ENCODE measurements at places on chromosomes 1 and 21.

GRCh38 chr1:244768186-244768585, 67.3 kb upstream of the COX20 start:
- no peak for DNase-seq

DNA sequence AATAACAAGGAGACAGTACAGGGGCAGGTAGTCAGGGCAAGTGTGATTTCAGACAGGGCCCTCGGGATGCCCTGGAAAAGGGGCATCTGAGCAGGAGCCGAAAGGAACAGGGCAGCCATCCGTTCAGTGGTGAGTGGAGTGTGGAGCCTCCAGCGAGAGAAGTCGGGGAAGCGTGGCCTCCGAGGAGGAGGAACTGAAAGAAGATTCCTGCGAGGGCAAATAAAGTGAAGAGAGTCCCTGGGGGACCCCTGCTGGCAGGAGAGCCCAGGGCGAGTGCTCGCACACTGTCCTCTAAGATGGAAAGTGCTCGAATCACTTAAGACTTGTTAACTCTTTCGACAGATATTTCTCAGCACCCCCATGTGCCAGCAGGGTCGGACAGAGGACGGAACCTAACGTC, 3.5 kb upstream of the UTS2 start:
- no peak for DNase-seq

GRCh38 chr1:168280296-168280927, at the start of gene TBX19:
Gene TBX19 (plus strand): TSS chr1:168280877. CDS start chr1:168281091, 214 bp downstream.
- no peak for DNase-seq

DNA sequence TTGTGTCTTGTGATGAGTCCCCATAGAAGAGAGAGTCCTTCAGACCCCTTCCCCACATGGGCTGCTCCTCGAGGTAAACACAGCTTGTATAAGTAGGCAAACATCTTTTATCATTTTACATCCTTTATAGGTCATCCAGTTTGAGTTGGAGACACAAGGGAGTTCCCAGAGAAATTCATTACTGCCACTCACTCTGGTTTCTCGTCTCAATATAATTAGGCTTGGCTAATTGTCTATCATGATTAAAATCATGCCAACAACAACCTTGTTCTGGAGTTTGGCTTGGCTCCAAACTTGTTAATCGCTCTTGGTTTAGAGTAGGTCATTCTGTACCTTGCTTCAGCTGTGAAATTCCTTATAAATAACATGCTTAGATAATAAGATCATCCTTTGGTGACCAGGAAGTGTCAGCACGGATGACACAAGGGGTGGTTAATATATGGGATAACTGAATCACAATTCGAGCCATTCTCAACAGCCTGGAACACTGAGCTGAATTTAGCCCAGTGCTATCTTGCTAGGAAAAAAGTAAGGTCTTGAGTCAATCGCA, 70.7 kb upstream of the DAB1 start:
- no peak for DNase-seq

DNA sequence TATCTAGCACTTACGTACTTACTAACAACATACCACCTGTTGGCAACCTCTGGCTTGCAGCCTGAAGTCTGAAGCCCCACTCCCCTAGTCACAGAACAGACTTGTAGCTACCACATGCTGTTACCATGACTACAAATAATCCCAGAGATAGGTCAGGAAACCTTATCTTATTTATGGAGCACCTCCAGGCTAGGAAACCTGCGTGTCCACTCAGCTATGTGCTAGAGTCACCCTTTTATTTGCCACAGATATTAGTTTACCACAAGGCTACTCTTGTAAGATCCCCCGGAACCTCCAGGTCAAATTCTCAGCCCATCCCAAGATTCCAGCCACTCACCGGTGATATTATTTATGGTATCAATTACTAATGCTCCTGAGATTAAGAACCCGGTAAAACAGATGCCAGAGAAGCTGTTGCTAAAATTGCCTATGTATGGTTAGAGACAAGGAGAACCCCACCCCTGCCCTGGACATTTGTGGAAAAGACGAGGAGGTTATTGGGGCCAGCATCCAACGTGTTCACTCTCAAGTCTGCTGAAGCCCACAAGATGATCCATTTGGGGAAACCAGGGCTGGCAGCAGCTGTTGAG, 116.5 kb downstream of the TBX15 start:
- no peak for DNase-seq

- no peak for DNase-seq
Measured at GRCh38 chr1:231241750-231242149, 738 bp downstream of the GNPAT start.

DNA sequence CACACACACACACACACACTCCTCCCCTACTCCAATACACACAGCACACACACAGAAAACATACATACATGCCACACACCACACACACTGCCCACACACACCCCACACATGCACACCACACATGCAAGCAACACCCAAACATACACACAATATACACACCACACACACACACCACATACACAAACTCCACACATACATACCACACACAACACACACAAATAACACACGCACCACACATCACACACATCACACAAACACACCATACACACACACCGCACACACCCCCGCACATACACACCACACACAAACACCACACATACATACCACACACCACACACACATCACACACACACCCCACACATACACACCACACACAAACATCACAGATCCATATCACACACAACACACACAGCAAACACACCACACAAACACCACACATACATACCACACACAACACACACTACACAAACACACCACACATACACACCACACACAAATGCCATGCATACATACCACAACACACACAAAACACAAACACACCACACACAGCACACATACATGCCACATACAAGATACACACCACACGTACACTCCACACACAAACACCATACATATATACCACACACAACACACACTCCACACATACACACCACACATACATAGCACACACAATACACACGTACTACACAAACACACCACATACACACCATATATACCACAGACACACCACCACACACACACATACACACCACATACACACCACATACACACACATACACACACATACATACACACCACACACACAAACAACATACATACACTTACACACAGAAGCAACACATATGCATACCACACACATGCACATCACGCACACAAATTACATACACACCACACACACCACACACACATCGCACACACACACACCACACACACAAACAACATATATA, 932 bp upstream of the RAB7B start:
- DNase-seq: no peak

GRCh38 chr1:200372095-200372884, 37.5 kb downstream of the ZNF281 start:
- no peak for DNase-seq

DNA sequence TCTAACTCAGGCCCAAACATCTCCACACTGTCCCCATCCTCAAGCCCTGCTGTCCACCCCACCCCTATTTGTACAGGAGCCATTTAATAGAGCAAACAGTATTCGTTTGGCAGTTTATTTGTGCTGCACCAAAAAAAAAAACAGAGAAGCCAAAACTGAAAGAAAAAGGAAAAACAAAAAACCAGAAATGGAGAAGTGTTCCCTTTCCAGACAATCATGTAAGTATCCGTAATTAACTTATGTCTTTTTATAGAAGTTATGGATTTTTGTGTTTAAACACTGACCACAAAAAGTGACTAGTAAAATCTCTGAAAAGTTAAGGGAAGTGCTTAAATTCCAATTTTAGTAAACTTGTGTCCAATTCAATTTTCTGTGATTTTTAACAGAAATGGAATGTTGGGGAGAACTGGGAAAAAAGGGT, 40.4 kb upstream of the ZBTB18 start:
- DNase-seq: no peak

- DNase-seq: no peak
Measured at GRCh38 chr1:247434005-247434404, 18.0 kb downstream of the NLRP3 start.

DNA sequence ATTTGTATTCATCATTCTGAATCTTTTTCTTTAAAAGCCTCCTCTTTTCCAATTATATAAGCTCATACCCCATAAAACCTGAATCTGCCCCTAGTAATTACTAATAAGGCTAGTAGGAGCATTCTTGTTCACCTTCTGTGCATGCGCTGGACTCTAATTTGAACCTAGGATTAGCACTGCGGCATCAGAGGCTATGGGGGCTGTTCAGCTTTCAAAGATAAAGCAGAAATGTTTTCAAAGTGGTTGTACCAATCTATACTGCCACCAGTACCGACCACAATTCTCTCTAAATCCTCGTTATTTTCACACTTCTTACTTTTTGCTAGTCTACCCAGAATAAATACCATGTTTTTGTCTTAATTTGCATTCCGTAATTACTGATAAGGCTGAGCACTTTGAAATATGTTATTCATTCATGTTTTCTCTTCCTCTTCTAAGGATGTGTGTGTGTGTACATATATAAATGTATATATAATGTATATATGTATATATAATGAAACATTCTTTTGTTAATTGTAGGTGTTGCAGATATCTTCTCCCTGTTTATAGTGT, 1.6 kb upstream of the DDX59 start:
- DNase-seq: no peak

DNA sequence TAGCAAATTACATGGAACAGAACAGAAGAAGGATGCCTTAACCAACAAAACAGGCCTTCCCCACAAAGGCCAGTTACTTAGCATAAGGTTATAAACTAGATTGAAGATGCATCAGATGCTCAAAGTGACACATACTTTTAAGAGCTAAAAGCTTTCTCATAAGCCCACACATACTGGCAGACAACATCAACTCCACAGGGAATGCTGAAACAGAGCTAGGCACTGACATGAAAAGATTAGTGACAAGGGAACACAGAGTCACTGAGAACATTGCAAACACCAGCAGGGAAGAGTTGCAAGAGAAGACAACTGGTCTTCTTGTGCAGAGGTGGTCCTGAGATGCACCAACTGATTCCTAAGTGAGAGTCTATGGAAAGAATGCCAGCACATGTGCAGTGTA, 6.9 kb downstream of the TTC13 start:
- no peak for DNase-seq

- no peak for DNase-seq
Measured at GRCh38 chr1:29966526-29967045, 730.3 kb downstream of the PTPRU start.

DNA sequence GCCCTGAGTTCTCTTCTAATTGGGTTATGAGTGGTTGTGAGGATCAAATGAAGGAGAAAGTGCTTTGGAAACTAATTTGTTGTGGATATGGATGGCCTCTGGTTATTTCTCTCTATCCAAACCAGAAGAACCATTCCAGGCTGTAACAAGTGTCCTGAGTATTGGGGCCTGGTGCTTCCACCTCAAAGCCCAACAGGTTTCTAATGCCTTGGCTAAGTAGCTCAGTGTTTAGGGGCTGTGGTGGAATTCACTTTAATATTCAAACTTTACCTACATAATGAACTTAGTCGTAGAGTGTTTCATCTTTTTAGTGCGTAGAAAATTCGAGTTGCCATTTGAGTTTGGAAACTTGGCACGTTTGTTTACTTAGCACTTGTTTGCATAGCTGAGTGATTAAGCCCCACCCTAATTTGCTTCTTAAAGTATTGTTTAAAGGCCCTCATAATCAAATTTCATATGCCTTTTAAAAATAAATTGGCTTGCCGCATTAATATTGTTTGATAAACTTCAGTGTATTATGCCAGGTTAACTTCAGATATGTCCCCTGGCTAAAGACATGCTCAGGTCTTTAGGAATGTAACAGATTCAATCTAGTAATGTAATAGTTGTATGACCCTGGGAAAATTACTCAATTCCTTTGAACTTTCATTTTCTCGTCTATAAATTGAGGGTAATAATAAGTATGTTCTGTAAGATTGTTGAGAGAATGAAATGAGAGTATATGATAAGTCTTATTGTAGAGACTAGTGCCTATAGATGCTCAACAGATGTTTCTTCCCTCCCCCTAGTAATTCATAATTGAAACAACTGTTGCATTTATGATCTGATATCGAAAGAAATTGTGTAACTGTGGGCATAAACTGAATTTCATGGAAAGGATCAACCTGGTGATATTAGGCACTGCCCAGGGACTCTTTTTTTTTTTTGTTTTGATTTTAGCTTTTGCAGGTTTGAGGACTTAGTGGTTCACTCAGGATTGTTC, 1.6 kb downstream of the AGO4 start:
- no peak for DNase-seq

- DNase-seq: no peak
Measured at GRCh38 chr1:99544328-99544727, 101.6 kb upstream of the PALMD start.

- no peak for DNase-seq
Measured at GRCh38 chr1:114554577-114554976, 26.8 kb downstream of the BCAS2 start.

DNA sequence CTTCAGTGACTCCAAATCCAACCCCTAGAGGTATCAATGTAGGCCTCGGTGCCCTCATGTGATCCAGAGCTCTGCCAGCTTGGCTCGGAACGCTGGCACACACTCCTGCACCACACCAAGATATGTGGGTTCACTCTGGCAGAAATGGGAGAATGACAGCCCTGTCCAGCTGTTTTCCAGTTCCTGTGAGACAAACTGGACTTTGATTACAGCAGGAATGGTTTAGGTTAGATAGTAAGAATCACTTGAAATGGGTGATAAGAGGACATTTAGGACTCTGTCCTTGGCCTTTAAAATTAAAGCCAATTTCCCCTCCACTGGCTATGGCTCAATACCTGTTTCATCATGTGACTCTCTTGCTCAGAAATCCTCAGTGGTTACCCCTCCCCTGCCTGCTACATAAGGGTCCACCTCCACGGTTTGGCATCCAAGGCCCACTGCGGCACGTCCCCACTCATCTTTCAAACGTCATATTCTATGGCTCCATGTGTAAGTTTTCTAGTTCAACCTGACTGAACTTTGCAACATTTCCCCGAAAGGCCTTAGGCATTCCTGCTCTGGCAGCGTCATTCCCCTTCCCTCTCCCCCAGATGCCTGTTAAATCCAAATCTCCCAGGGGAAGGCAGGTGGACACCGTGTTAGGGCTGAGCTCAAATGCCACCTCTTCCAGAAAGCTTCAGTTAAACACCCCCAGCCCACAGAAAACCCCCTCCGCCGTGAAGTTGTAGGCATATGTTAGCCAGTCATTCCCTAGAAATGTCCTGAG, 44.7 kb downstream of the PLEKHA6 start:
- no peak for DNase-seq

DNA sequence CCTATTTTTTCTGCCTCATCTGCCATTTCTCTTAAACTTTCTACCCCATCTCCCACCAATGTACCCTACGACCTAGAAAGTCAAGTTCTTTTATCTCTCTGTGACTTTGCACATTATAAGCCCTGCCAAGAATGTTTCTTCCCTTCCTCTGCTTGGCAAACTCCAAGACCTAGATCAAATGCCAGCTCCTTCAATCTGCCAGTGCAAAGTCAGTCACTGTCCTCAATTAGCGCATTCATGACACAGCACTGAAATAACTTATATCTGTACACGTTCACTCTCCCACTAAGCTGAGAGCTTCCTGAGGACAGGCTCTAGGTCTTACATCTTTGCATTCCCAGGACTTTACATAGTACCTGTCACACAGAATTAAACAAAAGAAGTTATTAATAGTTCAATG, 21.4 kb upstream of the LSM10 start:
- DNase-seq: no peak
